Glomerular endothelial cell (primary cell): ENCODE measurements at places on chromosomes 7 and 10. TPM values are rescaled to one million over a fixed set of nuclear protein-coding genes. Genes with fewer than 3 reads are reported as not detected.

The BTBD16 gene
- 0.47 TPM in 1 of 2 replicates, not detected in the other for total RNA-seq

The NRAP gene
- not detected in 2 replicates for total RNA-seq

The ZKSCAN5 gene
- 8.8 and 11.7 TPM in 2 replicates for total RNA-seq

The GPR158 gene
- not detected in 2 replicates for total RNA-seq

The SEMA3D gene
- 0.68 and 1.5 TPM in 2 replicates for total RNA-seq

The MINDY4 gene
- 5.4 and 6.7 TPM in 2 replicates for total RNA-seq

The CPED1 gene
- total RNA-seq: 2.0 and 2.3 TPM in 2 replicates

The CRTAC1 gene
- total RNA-seq: 0.92 and 1.6 TPM in 2 replicates

The GIMAP7 gene
- 13.5 and 34.5 TPM in 2 replicates for total RNA-seq

The TSPAN14 gene
- 202 and 235 TPM in 2 replicates for total RNA-seq
